Fibroblast of skin of right quadriceps (primary cell): ENCODE measurements at places on chromosomes 6 and 20.
A peak's percentile ranks its signal among the peaks of the same experiment; 100 is the strongest.

DNA sequence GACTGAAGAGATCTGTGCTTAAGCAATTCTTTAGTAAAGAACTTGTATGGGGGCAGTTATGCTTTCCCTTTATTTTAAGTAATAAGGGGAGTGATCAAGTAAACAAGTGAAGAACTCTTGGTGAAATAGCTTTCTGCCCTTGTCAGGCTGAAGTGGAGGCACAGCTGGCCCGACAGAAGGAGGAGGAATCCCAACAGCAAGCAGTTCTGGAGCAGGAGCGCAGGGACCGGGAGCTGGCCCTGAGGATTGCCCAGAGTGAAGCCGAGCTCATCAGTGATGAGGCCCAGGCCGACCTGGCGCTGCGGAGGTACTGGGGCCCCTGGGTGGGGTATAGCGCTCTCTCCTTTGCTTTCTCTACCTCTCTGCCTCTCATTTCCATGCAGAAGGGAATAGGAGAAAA lies 143.3 kb downstream of the MYO6 start:
- DNase-seq, result no peak

GRCh38 chr6:143517447-143517773 lies 5.9 kb upstream of the FUCA2 start:
- no peak for DNase-seq

DNA sequence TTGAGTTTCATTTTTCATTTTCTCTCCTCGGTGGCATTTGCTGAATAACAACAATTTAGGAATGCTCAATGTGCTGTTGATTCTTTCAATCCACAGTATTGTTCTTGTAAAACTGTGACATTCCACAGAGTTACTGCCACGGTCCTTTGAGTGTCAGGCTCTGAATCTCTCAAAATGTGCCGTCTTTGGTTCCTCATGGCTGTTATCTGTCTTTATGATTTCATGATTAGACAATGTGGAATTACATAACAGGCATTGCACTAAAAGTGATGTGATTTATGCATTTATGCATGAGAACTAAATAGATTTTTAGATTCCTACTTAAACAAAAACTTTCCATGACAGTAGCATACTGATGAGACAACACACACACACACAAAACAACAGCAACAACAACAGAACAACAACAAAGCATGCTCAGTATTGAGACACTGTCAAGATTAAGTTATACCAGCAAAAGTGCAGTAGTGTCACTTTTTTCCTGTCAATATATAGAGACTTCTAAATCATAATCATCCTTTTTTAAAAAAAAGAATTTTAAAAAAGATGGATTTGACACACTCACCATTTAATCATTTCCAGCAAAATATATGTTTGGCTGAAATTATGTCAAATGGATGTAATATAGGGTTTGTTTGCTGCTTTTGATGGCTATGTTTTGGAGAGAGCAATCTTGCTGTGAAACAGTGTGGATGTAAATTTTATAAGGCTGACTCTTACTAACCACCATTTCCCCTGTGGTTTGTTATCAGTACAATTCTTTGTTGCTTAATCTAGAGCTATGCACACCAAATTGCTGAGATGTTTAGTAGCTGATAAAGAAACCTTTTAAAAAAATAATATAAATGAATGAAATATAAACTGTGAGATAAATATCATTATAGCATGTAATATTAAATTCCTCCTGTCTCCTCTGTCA lies 88.1 kb downstream of the SNAP25 start:
- DNase-seq, result peak; percentile 85

DNA sequence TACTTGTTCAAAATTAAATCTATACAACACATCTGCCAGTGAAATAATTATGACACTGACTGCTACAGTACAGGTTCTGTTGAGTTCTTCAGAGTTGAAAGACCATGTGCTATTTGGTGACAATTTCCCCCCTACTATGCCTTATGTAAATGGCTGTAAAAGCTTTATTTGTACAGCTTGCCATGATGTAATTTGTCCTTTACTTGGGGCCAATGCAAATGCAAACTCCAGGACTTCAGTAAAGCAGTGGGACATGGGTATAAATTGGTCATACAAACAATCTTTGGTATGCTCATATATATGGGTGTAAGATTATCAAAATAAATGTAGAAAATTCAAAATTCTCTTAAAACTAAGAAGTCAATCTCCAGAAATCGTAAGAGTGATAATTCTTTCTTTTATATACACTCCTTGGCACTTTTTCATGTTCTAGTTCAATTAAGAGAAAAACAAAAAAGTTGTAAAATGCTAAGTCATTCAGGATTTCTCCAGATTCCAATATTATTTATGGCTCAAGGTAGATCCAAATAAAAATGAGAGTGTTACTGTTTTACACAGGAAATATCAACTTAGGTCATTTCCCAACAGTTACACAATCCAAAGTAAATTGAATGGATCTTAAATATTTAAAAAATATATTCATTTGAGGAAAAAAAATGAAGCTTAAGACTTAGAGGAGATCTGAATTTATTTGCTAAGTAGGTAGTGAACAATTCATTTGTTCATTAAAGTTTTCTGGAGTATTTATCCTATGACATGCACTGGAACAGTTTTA lies 1310.5 kb upstream of the CITED2 start:
- no peak for DNase-seq

- no peak for DNase-seq
Observed at GRCh38 chr6:43803055-43803782, 33.2 kb downstream of the VEGFA start.

DNA sequence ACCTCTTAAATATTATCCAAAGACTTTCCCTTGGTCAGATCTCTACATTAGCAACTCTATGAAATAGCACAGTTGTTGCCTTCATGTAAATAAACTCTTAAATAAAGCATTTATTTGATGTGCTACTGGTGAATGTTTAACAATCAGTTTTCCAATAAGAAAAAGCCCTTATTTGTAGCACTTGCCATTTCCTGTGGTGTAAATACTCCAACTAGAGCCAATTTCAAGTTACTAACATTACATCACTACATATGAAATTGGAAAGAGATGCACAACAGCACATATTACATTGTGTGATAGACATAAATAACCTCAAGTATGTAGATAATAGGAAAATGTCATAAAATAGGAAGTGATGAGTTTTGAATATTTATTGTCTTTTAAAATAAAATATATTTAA lies 5.0 kb upstream of the MYB start:
- no peak for DNase-seq

DNA sequence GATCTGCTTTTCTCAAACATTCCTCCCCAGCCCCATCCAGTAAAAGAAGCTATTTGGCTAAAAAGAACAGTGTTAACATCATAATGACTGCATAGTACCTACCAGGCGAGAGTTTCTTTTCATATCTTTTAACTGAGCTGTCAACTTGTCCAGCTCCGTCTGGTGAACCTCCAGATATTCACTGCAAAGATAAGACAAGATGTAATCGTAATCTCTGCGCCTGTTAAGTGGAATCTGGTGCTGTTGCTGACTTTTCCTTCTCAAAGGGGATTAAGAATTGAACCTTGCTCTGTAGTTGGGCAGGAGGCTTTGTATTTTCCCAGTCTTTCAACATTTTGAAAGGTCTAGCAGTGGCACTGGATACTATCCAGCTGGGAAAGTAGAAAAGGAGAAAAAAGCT lies 63.0 kb downstream of the RIPOR2 start:
- no peak for DNase-seq

GRCh38 chr6:36479256-36479655 lies 36.5 kb downstream of the KCTD20 start:
- no peak for DNase-seq

DNA sequence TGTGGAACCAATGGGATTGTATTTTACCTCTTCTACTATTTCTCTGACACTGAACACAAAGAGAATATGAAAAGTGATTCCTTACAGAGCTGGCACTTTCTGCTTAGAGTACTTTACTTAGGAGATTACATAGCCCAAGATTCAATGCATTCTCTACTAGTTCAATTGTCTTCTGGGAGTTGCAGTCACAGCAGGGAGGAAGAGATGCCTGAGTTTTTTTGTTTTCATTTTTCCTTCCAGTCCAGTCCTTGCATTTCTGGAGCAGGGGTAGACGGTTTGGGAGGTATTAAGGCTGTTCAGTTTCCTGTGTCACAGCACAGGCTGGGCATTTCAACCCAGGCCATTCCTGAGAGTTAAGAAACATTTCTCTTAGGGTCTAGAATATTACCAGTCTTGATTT lies 42.0 kb upstream of the SLC2A12 start:
- no peak for DNase-seq

DNA sequence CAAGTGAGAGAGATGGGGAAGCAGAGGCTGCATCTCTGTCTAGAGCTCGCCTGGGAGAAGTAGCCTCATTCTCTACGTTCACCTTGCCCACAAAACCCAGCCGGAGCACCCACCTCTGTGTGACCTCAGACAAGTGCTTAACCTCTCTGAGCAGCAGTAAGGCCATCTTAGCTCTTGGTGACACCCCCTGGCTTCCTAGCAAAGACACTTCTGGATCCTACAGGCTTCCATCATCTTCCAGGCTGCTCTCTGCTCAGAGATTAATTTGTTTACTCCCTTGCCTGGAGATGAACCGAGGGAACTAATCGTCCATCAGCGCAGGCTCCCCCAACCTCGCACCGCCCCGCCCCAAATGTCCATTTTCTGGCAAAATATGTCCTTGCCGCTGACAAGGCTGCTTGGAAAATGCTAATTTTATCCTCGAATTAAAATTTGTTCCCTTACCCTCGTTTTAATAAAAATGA lies 24.0 kb upstream of the CTNNBL1 start:
- no peak for DNase-seq

DNA sequence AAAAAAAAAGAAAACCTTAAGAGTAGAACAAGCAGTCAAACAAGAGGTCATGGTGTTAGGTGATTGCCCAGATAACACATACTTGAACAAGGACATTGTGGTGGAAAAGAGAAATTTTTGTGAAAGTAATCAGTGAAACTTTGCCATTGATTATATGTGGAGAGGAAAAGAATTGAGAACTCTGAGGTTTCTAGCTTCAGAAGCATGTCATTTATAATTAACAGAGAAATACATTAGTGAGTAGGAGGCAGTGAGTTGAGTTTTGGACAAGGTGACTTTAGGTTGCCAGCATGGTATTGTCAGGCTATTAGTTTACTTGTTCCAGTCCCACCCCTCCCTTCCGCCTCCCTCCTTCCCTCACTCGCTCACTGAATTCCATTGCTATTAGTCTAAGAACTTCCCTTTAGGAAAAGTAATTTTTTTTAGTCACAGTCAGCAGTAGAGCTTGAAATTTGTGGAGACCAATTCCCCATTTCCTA lies 17.2 kb downstream of the TAB2 start:
- peak; percentile 82 for DNase-seq

- DNase-seq, result peak; percentile 89
Observed at GRCh38 chr6:21005816-21006570, 471.7 kb downstream of the CDKAL1 start.
